Activated naive CD4-positive, alpha-beta T cell treated with anti-CD3 and anti-CD28 coated beads, Interleukin-2, amount 10 ng/mL, durations not matched to agents 5 hours and 36 hours (primary cell): ENCODE measurements at places on chromosomes 4 and X. TPM values are rescaled to one million over a fixed set of nuclear protein-coding genes. Genes with fewer than 3 reads are reported as not detected.

The PDLIM5 gene
- 14.9 TPM for total RNA-seq

The GATB gene
- total RNA-seq: 14.2 TPM

The H2AZ1 gene
- 384 TPM for total RNA-seq

The MAP9 gene
- 2.5 TPM for total RNA-seq

The NIPAL1 gene
- total RNA-seq: 0.70 TPM

The TMSB15C gene
- total RNA-seq: 4.1 TPM

The ARHGAP36 gene
- total RNA-seq: not detected

The ZNF157 gene
- 0.28 TPM for total RNA-seq

The XK gene
- not detected for total RNA-seq

The MAGEA8 gene
- total RNA-seq: not detected

The SNCA gene
- 14.2 TPM for total RNA-seq

The USP17L13 gene
- total RNA-seq: not detected

The TCEAL2 gene
- total RNA-seq: 0.25 TPM

The TMEM131L gene
- total RNA-seq: 48.7 TPM

The MAGEA12 gene
- not detected for total RNA-seq

The SPATA18 gene
- 0.31 TPM for total RNA-seq

The CSAG3 gene
- total RNA-seq: not detected

The SMIM10L2A gene
- total RNA-seq: 1.1 TPM

The PASD1 gene
- not detected for total RNA-seq
